ENCODE measurements at places on chromosomes 12 and 14.

- DNase-seq, result no peak
These were observed 15.0 kb upstream of the MDM2 start for GRCh38 chr12:68792952-68793351.

DNA sequence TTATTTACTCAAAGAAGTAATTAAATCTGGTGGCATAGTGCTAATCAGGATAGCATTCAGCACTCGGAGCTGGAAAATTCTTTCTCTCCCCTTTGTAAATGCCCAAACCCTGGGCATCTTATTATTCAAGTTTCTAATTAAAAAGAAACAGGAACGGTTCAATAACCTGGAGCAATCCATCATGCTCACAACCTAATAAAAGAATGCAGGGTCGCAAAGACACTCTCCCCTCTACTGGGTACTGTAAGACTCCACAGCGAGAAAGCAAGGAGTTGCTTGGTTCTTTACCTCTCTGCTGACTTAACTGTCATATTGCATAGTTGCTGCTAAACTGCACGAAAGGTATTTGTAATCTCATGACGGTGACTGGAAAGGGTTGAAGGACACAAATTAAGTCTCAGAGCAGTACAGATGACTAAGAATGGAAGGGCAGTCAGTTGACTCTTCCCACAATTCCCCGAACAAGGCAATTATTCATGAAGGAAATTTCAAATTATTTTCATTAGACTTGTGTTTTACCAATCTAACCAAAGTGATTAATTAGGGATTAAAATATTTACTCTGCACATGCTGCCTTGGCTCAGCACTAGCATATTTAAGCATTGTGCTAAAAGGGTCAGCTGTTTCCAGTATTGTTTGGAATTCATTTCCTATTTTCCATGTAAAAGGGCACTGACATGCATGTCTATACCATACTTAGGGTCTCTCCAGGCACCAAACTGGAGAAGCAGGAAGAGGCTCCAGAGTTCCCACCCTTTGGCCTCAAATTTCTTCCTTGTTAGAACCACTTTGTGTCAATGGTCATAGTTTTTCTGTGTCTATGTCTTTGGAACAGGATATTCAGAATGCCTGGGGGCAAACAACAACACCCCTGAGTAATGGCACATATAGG is 182.2 kb downstream of the EXOC5 start:
- DNase-seq, result no peak

GRCh38 chr12:57087691-57088353 is 1.1 kb upstream of the NAB2 start:
- DNase-seq, result peak; percentile 92

DNA sequence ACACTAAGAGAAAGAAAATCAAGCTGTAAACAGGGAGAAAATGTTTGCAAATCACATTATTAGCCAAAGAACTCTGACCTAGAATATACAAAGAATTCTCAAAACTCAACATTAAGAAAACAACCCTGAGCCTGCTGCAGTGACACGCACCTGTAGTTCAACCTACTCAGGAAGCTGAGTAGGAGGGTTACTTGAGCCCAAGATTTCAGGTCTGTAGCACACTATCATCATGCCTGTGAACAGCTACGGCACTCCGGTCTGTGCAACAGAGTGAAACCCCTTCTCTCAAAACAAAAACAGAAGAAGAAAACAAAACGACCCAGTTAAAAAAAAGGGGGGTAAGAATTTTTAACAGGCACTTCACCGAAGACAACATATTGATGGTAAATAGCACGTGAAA is 20.8 kb downstream of the SAV1 start:
- no peak for DNase-seq

GRCh38 chr12:75478116-75478794 is 2.3 kb upstream of the GLIPR1 start:
- DNase-seq, result no peak

DNA sequence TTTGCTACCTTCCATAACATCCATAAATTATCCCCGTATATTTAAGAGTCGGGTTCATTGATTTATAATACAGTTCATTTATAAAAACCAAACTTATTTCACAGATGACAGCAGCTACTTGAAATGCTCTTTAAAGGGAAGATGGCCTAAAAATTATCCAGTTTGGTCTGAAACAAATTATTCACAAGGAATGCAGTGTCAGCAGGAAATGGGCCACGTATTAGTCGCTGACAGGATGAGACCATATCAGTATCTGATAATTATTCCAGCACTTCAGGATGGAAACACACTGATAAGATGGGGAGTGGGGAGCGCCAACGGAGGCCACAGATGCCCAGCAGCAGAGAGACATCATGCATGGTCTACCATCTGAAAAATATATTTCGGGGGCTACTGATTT is 60.5 kb upstream of the TMEM132D start:
- no peak for DNase-seq

GRCh38 chr12:119338593-119339363 is 4.2 kb downstream of the CCDC60 start:
- no peak for DNase-seq

DNA sequence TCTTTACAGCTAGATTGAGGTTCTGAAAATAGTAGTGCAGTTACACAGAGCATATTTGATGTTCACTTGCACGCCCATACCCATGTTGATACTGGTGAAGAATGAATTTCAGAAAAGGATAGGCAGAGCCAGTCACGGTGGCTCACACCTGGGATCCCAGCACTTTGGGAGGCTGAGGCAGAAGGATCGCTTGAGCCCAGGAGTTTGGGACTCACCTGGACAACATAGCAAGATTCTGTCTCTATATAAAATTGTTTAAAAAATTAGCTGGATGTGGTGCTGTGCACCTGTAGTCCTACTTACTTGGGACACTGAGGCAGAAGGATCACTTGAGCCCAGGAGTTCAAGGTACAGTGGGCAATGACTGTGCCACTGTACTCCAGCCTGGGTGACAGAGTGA is 56.6 kb downstream of the MDM2 start:
- DNase-seq, result no peak

DNA sequence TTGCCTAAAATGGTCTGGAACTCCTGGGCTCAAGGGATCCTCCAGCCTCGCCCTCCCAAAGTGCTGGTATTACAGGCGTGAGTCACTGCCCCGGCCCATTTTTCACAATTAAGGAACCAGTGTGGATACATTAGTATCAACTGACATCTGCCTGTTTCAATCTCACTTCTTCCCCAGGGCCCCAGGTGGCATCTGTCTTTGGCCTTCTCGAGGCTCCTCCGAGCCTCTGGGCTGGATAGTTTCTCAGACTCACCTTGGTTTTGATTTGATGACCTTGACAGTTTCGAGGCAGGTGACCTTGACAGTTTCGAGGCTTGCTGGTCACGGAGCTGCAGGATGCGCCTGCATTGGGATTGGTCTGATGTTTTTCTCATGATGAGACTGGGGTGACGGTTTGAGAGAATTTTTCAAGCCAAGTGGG is 41.0 kb upstream of the NCOR2 start:
- DNase-seq, result no peak

- no peak for DNase-seq
These were observed 393.3 kb upstream of the RPL10L start for GRCh38 chr14:47044841-47045240.

GRCh38 chr14:41606532-41607303 is at the start of gene LRFN5:
TSS of gene LRFN5 (plus strand) at chr14:41606876.
- no peak for DNase-seq

DNA sequence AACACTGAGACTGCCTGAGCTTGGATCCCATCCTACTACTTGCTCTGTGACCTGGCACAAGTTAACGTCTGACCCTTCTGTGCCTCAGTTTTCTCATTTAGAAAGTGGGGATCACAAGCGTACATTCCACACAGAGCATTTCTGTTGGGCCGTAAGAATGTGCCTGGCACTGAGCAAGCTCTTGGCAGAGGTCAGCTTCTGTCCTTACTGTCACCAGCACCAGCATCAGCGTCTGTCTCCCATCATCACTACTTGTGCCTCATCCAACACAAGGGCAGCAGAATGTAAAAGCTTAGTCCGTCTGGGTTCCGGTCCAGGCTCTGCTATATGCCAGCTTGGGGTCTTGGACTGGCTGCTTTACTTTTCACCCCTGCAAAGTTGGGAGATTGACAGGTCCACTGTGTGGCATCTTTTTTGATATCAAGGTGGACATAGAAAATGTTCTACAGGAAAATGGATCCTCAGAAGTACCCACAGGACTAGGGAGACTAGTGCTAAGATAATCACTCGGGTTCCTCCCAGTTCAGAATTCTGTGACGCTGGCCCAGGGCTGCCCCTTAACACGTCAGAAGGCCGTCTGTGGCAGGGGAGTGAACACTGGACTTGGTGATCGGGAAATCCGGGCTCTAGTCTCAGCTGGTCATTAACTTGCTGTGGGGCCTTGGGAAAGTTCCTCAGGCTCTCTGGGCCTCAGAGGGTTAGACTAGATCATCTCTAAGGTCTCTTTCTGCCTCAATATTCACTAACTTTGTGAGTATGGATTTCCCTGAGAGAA is 65.9 kb downstream of the CACNA1C start:
- DNase-seq, result no peak

DNA sequence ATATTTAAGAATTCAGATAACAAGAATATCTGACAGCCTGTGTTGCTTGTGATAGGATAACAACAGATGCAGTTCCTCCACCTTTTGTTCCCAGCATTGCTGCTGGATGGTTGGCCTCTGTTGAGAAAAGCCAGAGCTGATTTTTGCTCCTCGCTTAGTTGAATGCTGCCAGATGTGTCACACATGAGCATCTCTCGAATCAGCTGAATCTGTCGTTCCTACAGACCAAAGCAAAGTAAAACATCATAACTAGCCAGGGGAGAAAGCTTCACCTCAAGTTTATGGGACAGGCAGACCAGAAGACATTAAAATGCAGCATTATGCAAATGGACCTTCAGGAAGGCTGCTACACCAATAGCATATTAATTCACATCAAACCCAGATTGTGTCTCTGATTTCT is 20.1 kb downstream of the RACGAP1 start:
- DNase-seq, result no peak

GRCh38 chr12:58880639-58881038 is 39.7 kb downstream of the LRIG3 start:
- no peak for DNase-seq

- no peak for DNase-seq
These were observed 276.5 kb downstream of the NUAK1 start for GRCh38 chr12:105862163-105862821.

DNA sequence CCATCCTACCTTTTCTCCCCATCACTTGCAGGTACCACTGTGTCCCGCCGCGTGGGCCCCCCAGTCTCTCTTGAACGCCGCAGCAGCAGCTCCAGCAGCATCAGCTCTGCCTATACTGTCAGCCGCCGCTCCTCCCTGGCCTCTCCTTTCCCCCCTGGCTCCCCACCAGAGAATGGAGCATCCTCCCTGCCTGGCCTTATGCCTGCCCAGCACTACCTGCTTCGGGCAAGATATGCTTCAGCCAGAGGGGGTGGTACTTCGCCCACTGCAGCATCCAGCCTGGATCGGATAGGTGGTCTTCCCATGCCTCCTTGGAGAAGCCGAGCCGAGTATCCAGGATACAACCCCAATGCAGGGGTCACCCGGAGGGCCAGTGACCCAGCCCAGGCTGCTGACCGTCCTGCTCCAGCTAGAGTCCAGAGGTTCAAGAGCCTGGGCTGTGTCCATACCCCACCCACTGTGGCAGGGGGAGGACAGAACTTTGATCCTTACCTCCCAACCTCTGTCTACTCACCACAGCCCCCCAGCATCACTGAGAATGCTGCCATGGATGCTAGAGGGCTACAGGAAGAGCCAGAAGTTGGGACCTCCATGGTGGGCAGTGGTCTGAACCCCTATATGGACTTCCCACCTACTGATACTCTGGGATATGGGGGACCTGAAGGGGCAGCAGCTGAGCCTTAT is 9.2 kb downstream of the ARHGAP9 start:
- DNase-seq, result no peak

GRCh38 chr12:93447555-93448290 is 6.0 kb upstream of the UBE2N start:
- DNase-seq, result no peak

DNA sequence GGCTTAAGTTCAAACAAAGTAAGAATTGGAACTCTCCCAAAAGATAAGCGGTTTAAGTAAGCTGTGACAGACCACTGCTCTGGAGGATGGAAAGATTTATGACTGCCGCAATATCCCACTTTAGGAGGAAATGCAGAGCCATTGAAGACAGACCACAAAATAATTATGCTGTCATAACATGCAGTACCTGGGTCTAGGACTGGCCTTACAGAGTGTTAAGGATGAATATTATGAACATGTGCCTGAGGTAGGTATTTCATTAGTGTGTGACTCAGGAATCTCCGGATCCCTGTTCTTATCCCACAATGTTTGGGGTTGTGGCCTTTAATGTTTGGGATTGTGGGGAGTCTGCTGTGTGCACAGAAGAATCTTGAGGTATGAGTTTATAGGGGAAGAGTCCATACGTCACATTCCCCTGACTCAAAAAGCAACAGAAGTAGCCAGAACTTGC is 114.9 kb downstream of the SAMD4A start:
- no peak for DNase-seq

GRCh38 chr14:95695913-95696312 is 9.7 kb downstream of the TCL1B start:
- no peak for DNase-seq

DNA sequence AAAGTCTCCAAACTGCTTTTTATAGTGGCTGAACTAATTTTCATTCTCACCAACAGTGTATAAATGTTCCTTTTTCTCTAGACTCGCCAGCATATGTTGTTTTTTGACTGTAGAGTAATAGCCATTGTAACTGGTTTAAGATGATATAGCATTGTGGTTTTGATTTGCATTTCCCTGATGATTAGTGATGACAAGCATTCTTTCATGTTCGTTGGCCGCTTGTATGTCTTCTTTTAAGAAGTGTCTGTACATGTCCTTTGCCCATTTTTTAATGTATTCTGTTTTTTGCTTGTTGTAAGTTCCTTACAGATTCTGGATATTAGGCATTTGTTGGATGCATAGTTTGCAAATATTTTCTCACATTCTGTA is 404.9 kb downstream of the FLRT2 start:
- no peak for DNase-seq

GRCh38 chr12:114476159-114476558 is 70.2 kb upstream of the TBX5 start:
- DNase-seq, result no peak

DNA sequence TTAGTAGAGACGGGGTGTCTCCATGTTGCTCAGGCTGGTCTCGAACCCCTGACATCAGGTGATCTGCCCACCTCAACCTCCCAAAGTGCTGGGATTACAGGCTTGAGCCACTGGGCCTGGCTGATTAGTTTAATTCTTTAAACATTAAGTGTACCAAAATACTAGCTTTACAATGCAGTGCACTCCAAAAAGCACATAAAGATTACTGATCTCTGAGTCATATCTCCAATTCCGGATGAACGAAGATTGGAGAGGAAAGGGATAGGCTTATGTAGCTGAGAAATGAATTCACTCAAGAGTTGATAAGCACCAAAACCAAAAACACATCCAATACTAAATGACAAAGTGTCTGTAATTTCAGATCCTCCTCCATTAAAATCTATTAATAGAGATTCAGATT is 15.1 kb downstream of the NAV3 start:
- DNase-seq, result no peak

DNA sequence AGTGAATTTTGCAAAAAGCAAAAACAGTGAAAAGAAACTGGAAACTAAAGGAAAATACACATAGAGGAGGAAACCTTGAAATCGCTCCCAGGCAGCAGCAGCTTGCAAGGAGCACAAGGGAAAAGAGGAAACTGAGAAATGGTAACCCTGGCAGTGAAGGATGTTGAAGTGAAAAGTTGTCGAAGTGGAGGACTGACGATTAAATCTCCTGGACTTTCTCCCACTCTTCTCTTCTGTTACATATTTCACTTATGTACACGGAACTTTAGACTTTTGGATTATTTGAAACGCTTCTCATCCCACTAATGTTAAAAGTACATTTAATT is 388.8 kb upstream of the USP15 start:
- no peak for DNase-seq

- no peak for DNase-seq
These were observed 33.7 kb downstream of the YAF2 start for GRCh38 chr12:42204362-42204761.

Measured in AG09309 (cell line).